ENCODE measurements at places on chromosomes 1 and 21.

DNA sequence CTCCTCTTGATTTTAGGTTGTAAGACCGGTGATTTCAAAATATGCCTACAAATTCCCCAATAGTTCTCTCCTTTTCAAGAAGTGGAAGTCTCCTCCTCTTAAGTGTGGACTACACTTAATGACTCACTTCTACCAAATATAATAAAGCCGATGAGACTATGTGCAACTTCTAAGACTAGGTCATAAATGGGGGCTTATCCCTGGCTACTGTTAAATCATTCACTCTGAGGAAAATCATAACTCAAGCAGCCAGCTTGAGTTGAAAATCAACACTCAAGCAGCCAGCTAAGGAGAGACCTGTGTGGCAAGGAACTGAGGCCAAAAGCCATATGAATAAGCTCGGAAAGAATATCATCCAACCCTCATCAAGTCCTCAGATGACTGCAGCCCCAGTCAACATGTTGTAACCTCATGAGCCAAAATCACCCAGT lies 49.6 kb upstream of the PSMG1 start:
- no peak for DNase-seq

- no peak for DNase-seq
These were observed 41.7 kb upstream of the RAB4A start for GRCh38 chr1:229229137-229229720.

DNA sequence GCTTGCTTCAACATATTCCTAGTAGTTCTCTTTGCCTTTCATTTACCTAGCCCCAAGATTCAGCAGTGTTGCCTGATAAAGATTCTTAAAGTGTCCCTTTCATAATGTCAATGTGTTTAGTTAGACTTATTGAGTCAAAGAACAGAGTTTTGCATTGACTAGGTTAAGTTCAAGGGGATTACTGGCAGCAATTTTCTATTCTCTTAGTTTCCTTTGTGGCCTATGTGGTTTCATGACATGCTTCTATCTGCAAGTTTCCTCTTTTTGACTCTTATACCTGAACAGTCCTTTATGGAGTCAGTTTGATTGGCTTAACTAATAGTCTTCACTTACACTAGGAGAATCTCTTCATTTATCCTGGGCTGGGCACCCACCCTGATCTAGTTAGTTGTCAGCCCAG lies 151.3 kb downstream of the ADGRL4 start:
- DNase-seq = no peak

DNA sequence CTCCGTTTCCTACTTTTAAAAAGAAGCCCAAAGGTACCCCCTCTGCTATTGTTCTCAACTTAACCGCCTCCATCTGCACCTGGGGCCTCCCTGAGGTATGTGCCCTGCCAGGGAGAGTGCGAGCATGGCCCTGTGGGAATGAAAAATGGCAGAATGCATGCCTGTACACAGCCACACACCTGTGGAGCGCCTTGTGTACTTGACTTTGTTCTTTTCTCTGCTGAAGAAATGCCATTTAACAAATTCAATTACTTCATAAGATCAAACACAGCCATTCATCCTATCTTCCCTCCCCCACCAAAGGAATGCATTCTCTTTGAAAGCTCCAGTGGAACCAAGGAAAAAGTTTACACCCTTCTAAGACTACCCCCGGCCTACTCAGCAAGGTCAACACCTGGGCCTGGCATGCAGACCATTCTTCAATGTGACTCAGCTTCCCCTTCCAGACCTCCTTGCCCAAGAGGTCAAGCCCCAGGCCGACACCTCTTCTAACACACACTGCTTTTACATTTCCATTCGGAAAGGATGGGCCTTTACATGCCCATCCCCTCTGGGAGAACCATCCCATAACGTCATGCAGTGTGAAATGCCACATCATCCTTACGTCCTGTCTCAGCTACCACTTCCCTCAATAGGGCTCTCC lies 123.7 kb downstream of the SMYD2 start:
- DNase-seq = no peak

- no peak for DNase-seq
These were observed 32.0 kb upstream of the WASF2 start for GRCh38 chr1:27521861-27522431.

Data from D721Med (cell line).